Frontal cortex (tissue), 4 donors: ENCODE measurements at places on chromosomes 11 and 22.

DNA sequence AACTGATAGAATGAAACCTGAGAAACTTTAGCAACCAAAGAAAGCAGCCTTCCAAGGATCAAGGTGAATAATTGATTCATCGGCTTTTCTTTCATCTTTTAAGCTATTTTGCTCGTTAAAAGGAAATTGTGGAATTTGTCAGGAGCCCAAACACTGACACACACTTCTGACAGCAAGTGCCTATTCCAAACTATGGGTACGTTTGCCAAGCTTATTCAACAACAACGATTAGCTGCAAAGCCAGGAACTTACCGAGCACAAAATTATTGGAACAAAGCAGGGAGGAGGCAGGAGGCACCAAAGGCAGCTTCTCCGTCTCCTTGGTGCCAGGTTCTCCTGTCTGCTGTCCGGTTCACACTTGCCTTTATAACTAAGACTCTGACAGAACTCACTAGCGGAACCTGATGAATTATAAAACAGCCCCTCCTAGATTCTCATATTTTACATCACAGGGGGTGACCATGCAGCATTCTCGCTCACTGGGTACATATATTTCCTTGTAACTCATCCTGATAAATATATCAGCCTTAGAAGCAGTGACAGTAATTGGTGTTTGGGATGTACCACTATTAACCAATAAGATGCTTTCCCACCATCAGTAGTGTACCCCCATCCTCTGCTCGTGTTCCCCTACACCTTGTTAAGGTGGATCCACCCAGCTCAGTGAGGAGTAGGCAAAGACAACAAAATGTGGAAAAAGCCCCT lies 395.9 kb upstream of the CCDC90B start:
- no peak for DNase-seq

GRCh38 chr11:69120096-69120875 lies 35.4 kb upstream of the SMIM38 start:
- DNase-seq = no peak

DNA sequence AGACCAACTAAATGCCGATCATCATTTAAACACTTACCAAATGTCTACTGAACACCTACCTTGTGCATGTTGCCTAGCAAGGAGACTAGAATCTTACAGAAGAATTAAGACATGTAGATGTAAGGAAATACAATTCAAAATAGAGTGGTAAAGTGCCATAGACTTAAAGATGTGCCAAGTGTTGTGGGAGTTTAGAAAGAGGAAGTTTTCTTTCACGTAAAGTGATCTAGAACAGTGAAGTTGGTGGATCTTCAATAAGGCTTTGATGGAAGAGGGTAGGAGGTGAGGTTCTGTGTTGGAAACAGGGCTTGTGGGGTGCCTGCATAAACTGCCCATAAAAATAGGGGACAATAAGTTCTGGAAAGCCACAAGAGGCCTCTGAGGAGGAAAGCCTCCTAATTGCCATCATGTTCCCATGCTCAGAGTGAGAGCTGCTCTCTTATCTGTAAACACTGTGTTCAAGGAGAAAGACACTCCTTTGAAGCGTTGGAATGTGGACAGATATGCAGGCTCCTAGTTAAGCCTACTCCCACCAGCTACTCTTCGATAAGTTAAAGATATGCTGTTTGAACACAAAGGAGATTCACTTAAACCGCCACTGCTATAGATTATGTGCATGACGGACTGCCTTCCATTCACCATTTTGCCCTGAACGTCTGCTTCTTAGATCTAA lies 66.7 kb downstream of the HSD17B12 start:
- no peak for DNase-seq

- no peak for DNase-seq
Observed at GRCh38 chr11:73972620-73973449, 9.8 kb downstream of the UCP2 start.

DNA sequence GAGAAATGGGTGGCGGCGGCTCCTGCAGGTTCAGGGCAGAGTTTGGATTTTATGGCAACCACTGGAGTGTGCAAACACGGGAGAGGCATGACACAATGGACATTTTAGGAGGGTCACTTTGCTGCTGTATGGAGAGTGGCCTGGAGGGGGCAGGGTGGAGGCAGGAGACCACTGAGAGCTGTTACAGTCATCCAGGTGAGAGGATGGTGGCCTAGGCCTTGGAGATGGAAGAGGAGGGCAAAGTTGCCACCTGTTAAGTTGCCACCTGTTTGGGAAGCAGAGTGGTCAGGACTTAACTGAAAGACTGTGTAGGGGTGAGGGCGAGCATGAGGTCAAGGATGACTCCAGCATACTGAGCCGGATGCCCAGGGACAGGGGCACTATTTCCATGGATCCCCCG lies 2.3 kb upstream of the RAD9A start:
- no peak for DNase-seq

GRCh38 chr22:19138217-19139000 lies 6.0 kb downstream of the ESS2 start:
- no peak for DNase-seq

DNA sequence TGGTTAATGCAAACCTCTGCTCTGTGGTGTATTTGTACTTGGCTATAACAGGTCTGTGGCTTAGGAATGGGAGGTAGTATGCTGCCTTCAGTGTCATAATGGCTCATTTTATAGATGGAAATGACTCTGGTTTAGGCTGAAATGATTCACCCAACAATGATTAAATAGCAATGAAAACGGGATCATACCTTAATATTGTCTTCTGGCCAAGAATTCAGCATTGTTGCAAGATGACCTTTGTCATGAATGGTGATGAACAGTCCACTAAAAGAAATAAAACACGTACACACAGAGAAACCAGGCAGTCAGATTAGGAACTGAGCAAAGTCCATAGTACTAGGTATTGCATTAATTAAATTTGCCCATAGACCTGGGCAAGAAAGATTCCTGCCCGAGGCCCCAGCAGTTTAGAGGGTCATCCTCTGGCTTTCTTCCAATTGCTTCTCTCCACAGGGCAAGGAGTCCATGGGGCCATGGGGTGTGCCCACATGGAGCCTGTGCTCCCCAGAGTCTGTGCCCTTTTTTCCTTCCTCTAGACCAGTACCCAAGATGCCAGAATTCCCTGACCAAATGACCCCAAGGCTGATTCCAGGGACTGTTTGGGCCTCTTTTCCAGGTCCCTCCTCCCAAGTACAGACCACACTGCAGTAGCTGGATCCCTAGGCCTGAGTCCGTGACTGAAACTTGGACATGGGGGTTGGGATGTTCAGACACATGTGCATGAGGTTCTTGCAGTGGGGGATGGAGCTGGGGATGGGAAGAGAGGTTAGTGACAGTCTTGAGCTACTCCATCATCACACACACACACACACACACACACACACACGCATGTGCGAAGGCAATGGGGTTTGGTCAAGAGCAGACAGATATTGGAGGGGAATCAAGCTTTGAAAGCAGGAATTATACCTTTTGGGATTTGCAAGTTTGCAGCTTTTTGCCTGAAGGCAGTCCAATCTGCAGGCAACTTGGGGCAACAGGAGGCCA lies 134.2 kb downstream of the CCDC81 start:
- DNase-seq = no peak

DNA sequence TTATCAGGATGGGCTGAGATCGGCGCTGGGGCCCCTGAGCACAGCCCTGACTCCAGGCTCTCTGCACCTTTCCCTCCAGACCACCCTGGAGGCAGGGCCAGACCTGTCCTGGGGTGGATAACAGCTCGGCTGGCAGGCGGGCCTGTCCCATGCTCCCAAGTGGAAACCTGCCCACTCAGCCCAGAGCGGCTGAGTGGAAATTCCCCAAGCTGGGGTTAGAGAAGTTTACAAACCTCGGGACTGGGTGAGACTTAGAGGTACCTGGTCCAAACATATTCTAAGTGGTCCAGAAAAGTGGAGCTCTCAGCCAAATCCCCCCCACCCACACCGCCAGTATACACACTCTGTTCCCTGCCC lies 4.8 kb upstream of the FXYD2 start:
- no peak for DNase-seq

GRCh38 chr22:40418366-40419201 lies 48.2 kb downstream of the SGSM3 start:
- DNase-seq = no peak

- no peak for DNase-seq
Observed at GRCh38 chr22:35521358-35522224, 19.0 kb upstream of the RASD2 start.

DNA sequence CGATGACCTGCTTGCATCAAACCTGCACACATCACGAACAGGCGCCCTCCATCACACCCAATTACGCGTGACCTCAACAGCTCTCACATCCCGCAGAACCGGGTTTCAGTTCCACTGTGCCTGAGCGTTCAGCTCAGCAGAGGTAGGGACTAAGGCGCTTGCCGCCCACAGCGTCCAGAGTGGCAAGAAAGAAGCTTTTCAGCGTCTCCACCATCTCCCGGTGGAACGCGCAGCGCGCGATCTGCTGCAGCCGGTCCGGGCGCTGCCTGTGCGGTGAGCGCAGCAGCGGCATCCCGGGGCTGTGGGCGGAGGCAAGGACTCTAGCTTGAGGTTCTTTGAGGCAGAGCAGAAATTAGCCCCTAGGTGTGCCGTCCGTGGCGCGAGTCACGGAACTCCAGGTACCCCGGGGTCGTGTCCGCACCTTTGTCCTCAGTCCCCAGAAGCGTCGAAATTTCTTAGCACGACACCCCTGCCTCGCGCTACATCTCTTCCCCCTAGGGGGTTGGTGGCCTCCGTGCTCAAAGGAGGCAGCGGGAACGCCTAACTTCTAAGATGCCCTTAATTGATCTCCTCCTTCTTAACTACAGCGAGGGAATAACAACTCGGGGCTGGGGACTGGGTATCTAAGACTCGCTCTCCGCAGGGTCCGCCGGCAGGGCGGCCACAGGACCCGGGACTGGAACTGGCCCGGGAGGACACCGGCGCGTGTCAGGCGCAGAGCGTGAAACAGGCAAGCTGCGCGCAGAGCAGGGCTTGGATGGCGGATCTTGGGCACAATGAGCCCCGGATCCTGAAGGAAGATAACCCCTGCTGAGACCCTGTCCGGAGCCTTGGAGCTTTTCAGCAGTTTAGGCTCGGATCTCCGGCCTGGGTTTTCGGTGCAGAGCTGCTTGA lies 1.7 kb upstream of the CALCA start:
- no peak for DNase-seq

DNA sequence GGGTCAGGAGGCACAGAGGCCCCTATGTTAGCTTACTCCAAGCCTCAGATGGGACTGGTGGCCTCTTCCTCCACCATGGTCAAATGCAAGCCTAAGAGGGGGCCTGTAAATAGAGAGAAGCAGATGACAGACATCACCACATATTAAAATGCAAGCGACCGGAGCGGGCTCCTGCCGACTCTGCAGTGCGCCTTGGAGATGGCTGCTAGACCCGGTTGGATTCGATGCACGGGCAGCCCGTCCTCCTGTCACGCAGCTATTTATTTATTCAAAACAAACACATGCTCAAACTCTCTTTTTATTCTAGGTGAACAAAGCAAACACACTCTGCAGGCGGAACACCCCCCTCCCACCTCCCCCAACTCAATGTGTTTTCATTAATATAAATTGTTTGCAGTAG lies 208.0 kb downstream of the DSCAML1 start:
- DNase-seq = no peak

DNA sequence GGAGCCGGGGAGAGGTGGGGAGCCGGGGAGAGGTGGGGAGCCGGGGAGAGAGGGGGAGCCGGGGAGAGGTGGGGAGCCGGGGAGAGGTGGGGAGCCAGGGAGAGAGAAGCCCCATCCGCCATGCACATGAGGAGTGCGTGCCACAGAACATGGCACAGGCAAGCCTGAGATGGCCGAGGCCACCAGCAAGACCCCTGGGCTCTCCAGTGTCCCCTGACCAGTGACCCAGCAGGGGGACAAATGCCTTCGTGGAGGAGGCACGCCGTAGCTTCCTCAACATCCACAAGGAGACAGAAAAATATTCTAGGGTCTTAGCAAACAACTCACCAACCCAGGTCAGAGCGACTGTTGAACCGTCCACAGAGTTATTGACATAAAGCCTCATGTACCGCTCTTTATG lies 618.8 kb downstream of the TBC1D22A start:
- no peak for DNase-seq

DNA sequence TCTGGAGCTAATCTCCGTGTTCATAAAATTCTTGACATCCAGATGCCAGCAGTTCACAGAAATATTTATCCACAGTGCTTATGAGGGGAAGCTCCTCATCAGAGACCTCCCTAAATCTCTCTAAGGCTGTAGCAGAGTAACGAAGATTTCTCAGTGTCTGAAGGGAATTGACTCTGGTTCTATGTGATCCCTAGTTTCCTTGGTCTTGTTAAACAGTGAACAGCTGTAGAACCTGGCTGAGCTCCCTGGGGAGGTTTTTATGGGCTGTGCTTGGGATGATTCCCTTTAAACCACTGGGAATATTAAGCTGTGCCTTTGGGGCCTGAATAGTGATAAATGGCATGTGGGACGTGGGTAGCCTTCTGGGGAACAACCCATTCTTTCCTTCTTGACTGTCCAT lies 43.7 kb upstream of the ARHGAP20 start:
- DNase-seq = no peak

DNA sequence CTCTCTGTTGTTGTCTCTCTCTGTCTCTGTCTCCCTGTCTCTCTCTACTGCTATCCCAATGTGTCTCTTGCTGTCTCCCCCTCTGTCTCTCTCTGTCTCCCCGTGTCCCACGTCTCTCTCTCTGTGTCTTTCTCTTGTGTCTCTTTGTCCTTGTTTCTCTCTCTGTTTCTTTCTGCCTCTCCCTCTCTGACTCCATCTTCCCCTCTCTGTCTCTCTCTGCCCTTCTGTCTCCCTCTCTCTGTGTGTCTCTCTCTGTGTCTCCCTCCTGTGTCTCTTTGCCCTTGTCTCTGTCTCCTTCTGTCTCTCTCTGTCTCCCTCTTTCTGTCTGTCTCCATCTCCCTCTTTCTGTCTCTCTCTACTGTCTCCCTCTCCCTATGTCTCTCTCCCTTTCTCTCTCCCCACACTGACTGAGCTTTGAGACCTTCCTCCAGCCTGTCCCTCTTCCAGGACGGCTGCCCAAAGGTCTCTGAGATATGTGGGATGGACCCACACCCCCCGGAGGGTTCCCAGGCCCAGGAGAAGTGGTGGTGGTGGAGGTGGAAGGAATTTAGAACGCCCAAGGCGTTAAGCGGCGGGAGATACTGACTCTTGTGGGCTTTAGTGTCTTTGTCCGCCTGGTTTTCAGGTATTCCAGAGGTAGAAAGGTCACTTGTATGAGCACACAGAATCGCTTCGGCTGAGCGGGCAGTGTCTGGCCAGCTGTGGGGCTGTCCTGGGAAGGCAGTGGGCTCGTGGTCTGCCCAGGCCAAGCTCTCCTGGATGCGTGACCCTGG lies 65.5 kb upstream of the CCND1 start:
- no peak for DNase-seq

GRCh38 chr11:279966-280705 lies 1.9 kb downstream of the NLRP6 start:
- peak; percentile 27 for DNase-seq

GRCh38 chr11:122656631-122657101 lies 1.1 kb downstream of the UBASH3B start:
- DNase-seq = peak; percentile 52

- DNase-seq = no peak
Observed at GRCh38 chr11:79428406-79428805, 12.4 kb downstream of the TENM4 start.

DNA sequence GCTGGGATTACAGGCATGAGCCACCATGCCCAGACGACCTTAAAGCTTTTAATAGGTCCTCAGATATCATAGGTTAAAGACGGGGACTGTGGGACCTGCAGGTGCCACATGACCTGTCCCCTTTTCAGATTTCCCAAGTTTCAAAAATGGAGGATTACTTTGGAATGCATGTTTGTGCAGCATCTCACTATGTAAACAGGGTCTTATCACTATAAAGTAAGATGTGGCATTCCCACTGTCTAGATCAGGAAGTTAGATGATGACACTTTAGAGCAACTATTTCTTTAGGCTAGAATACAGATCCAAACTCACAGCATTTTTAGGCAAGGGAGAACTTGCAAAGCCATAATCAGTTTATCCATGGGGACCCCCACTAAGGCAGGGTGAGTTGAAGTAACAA lies 92.8 kb downstream of the USP35 start:
- no peak for DNase-seq
